Mammary epithelial cell (primary cell): ENCODE measurements at places on chromosomes 6 and 20. TPM values are rescaled to one million over a fixed set of nuclear protein-coding genes. Genes with fewer than 3 reads are reported as not detected.

DNA sequence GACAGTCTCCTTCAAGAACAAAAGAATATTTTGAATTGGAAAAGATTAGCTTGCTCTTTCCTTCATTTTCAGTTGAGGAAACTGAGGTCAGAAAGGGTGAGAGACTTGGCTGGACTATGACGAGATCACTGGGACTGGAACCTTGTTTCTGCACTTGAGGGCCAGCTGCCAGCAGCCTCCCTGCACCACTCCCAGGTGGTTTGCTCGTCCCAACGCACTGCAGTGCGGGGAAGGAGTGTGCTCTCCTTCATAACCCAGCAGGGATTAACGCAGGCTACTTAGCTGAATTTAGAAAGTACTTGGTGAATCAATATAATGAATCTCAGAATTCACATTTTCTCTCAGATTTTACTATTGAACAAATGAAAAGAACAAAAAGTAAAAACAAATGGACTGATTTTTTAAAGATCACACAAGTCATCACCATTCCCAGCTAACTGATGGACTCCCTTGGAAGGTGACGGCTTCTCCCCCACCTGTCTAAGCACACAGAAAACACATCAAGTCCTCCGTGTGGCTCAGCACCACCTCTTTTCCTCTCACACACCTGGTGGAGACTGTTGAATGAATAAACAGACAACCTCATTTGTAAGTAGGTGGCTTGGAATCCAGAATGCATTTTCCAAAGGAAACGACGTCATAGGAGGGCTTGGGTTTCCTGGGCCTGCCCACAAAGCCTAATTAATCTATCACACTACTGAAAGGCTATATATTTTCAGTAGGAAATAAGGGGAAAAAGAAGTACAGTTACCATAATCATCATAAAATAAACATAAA lies 121.0 kb downstream of the QRSL1 start:
- peak; percentile 81 for DNase-seq

GRCh38 chr6:70371454-70372105 lies 41.7 kb upstream of the FAM135A start:
- peak; percentile 67 for DNase-seq

- DNase-seq: peak; percentile 63
Observed at GRCh38 chr20:49835031-49835430, 22.4 kb downstream of the SLC9A8 start.

The MTFR2 gene
- 2.8 and 7.3 TPM in 2 replicates for total RNA-seq

The MOCS1 gene
- 4.4 and 7.1 TPM in 2 replicates for total RNA-seq

The EIF2S2 gene
- total RNA-seq: 157 and 198 TPM in 2 replicates
